ENCODE measurements at places on chromosomes 16 and 17.

- no peak overlapping the region for H3K27ac ChIP-seq
- DNase-seq: no peak
- no peaks in the 10 kb centered on the region for H3K36me3 ChIP-seq
- no peak overlapping the region for H3K4me3 ChIP-seq
- H3K27me3 ChIP-seq: peaks cover 14% of the 10 kb centered on the region
Observed at GRCh38 chr16:717450-718245, 2.7 kb downstream of the METRN start.

DNA sequence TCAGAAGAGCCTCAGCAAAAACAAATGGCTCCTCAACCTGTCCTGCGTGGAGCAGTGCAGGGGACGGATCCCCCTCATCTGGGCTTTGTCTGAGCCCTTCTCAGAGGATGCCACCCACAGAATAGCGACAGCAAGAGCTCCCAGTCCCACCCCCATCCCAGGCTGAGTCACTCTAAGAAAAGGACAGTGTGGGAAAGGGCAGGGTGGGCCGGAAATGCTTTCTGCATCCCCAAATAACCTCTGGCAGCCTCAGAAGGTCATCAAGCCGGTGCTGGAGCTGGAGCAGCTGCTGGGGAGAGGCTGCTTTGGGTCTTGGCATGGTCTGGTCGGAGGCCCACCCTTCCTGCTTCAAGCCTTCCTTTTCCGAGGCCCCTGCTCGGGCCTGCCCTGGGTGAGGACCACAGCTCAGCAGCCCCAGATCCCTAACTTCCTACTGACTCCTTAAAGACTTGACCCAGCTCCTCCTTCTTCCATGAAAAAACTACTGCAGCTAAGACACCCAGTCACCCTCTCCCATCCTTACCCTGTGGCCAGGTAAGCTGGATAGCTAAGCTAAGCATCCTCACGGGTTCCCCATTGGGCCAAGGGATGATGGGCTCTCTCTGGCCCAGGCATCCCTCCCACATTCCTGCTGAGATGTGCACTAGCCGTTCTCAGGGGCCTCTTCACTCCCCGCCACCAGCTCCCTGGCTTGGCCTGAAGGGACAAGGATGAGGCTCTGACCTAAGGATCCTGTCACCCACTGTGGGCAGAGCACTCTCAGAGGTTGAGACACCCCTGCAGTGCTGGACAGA is 8.7 kb downstream of the SLC12A4 start:
- H3K27me3 ChIP-seq: no peaks in the 10 kb centered on the region
- no peak overlapping the region for H3K27ac ChIP-seq
- H3K4me3 ChIP-seq: no peak overlapping the region
- no peaks in the 10 kb centered on the region for H3K4me1 ChIP-seq
- peaks cover 19% of the 10 kb centered on the region for H3K36me3 ChIP-seq

DNA sequence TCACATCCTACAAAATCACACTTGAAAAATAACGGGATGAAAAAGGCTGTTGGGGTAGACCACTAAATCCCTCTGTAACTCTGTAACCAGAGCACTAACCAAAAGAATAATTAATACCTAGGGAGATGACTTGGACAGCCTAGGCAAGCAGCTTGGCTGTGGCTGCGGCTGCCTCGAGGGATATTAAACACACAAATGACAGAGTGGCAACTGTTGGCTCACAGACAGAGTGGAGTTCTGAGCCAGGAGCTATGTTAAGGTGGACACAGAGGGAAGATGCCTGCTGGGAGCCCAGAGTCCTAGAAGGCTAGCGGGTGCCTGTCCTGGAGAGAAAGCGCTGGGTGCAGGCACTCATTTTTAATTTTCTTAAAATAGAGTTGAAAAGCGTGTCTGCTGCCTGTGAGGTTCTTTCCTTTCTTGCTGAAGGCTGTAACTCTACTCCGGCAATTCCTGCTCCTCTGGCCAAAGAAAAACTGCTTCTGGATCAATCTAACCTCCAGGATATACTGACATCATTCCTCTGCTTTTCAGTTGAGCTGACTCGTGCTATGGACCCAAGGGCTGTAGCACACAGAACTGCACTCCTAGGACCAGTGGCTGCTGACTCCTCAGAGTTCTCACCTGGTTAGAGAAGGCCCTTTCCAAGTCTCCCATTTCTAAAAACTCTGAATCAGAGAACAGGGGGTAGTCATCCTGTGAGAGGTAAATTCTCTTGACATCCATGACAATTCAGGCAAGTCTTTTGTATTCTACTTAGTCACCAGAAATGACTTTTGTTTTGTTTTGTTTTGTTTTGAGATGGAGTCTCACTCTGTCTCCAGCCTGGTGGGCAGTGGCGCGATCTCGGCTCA is 147.9 kb downstream of the STX8 start:
- no peak overlapping the region for H3K4me3 ChIP-seq
- DNase-seq: no peak
- H3K27me3 ChIP-seq: no peaks in the 10 kb centered on the region
- H3K27ac ChIP-seq: no peak overlapping the region
- no peaks in the 10 kb centered on the region for H3K36me3 ChIP-seq
- H3K4me1 ChIP-seq: no peaks in the 10 kb centered on the region

- no peak for DNase-seq
- H3K27ac ChIP-seq: no peak overlapping the region
- peaks cover 9% of the 10 kb centered on the region for H3K4me1 ChIP-seq
- H3K27me3 ChIP-seq: no peaks in the 10 kb centered on the region
- no peak overlapping the region for H3K4me3 ChIP-seq
Observed at GRCh38 chr16:75236232-75236631, 15.2 kb downstream of the BCAR1 start.

- no peak overlapping the region for H3K27ac ChIP-seq
- peaks cover 8% of the 10 kb centered on the region for H3K27me3 ChIP-seq
- H3K36me3 ChIP-seq: no peaks in the 10 kb centered on the region
- peaks cover 4% of the 10 kb centered on the region for H3K4me1 ChIP-seq
Observed at GRCh38 chr16:86050591-86051367, 151.8 kb downstream of the IRF8 start.

GRCh38 chr16:68646953-68647659 is 2.0 kb downstream of the CDH3 start:
- H3K36me3 ChIP-seq: no peaks in the 10 kb centered on the region
- no peak overlapping the region for H3K27ac ChIP-seq
- DNase-seq: no peak

- DNase-seq: no peak
- H3K27me3 ChIP-seq: no peaks in the 10 kb centered on the region
- no peaks in the 10 kb centered on the region for H3K36me3 ChIP-seq
- no peak overlapping the region for H3K27ac ChIP-seq
Observed at GRCh38 chr17:67253384-67253783, 8.4 kb upstream of the HELZ start.

- H3K4me3 ChIP-seq: no peak overlapping the region
- no peak overlapping the region for H3K27ac ChIP-seq
- H3K36me3 ChIP-seq: no peaks in the 10 kb centered on the region
- H3K27me3 ChIP-seq: peaks cover 3% of the 10 kb centered on the region
Observed at GRCh38 chr16:4280625-4281024, 7.8 kb upstream of the TFAP4 start.

GRCh38 chr17:72193391-72194106 is 72.7 kb downstream of the SOX9 start:
- DNase-seq: no peak
- no peaks in the 10 kb centered on the region for H3K4me1 ChIP-seq
- no peak overlapping the region for H3K4me3 ChIP-seq
- H3K36me3 ChIP-seq: no peaks in the 10 kb centered on the region
- H3K27me3 ChIP-seq: no peaks in the 10 kb centered on the region
- no peak overlapping the region for H3K27ac ChIP-seq

- no peak for DNase-seq
- no peaks in the 10 kb centered on the region for H3K4me1 ChIP-seq
- no peak overlapping the region for H3K4me3 ChIP-seq
- H3K27ac ChIP-seq: no peak overlapping the region
- H3K36me3 ChIP-seq: no peaks in the 10 kb centered on the region
Observed at GRCh38 chr17:58066401-58066800, 16.8 kb upstream of the DYNLL2 start.

Data from CD4-positive, alpha-beta T cell (primary cell).